ENCODE measurements at places on chromosomes 4 and X.
A peak's percentile ranks its signal among the peaks of the same experiment; 100 is the strongest.

- ATAC-seq: peak; percentile 76
Observed at GRCh38 chr4:153438916-153439756, 27.0 kb upstream of the TMEM131L start.

DNA sequence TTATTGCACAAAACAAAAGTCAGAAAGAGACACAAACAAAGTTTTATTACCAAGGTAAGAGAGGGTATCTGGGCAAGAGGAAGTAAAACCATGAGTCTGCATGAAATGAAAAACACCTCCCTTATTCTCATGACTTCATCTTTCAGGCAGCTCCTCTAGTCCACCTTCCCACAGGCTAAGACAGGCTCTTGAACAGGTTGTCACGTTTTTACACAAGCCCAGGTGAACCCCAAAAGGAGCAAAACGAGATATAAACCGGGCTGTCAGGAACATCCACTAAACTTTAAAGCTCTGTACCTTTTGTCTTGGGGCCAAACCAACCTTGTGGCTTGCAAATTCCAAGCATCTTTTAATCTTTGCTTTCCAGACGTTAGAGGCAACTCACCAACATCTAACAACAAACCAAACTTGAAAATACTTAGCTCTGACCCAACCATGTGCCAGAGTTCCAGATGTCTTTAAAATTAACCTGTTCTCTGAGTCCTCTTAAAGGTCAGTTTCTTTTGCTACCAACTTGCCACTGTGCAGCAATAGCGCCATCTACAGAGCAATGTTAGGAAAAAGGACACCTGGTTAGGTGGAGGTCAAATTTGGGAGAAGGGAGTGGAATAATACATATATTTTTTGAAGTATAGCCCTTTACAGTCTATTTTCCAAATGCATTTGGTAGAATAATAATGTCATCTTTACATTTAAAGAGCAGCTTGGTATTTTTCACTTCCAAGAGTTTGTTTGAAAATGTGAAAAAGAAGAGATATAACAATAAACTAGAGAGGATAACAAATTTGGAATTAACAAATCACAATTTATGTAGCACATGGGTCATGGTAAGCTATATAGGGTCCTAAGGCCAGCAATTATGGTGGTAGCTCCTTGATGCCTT, 73.1 kb downstream of the QRFPR start:
- ATAC-seq: no peak

DNA sequence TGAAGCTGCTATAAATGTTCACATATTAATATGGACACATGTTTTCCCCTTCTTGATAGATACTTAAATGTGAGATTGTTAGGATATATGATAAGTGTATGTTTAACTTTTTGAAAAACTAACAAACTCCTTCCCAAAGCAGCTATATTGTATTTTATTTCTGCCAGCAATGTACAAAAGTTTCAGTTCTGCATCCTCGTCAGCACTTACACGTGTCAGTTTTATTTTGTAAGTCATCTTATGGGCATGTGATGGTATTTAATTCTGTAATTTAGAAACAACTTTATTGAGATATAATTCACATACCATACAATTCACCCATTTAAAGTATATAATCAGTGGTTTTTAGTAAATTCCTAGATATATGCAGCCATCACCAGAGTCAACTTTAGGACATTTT, 31.6 kb downstream of the RAPGEF2 start:
- ATAC-seq: no peak

GRCh38 chr4:4603067-4603466, 61.2 kb upstream of the STX18 start:
- no peak for ATAC-seq

DNA sequence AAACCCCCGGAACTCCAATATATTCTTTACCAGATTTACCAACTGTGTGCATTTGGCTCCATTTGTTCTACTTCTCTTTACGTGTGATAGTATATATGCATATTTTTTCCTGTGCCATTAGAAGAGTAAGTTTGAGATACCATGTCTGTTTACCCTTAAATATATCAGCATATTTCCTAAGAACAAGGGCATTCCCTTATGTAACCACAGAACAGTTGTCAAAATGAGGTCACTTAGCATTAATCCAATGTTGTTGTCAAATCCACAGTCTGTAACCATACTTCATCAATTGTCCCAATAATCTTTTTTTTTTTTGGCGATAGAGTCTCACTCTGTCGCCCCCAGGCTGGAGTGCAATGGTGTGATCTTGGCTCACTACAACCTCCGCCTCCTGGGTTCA, 55.2 kb downstream of the TBC1D14 start:
- no peak for ATAC-seq

DNA sequence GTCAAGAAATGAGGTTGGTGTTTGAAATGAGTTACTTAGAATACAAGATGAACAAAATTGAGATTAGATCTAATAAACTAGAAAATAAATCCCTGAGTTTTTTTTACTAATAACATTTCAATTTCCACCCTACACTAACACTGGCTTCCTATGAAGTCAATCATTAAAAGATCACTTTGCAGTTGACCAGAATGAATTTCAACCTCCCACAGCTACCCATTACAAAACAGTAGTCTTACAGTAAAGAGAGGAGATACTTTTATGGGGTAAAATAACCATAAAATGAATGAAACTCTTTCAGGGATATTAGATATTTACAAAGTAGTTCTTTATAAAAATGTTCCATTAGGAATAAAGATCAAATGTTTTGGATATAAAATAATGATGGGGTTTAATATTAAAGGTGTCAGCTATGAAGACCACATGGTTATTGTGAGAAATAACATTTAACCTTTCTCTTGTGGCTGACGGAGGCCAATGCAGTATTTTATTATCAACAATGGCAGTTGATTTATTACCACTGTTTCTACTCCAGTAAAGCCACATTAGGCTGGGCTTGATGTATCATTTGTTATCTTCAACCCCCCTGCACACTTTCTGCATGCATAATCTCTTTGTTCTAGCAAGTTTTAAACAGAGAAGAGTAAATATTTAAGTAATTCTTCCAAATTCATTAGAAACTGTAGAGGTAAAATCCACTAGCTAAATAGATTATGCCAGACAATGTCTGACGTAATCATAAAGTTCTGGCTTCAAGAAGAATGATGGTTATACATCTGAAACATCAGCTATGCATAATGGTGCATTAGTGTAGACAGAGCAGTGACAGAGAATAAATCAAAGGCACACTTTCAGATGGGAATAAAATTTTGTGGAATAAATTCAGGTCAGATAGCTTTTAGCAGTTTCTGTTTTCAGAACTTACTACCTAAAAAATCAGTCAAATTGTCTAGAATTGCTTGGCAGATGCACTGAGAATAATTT, 516.6 kb downstream of the PCDH18 start:
- ATAC-seq: no peak
